Naive thymus-derived CD8-positive, alpha-beta T cell (primary cell): ENCODE measurements at places on chromosomes 12 and 14.

- no peak for DNase-seq
These were observed 36.7 kb upstream of the LGALS3 start for GRCh38 chr14:55092341-55092740.

DNA sequence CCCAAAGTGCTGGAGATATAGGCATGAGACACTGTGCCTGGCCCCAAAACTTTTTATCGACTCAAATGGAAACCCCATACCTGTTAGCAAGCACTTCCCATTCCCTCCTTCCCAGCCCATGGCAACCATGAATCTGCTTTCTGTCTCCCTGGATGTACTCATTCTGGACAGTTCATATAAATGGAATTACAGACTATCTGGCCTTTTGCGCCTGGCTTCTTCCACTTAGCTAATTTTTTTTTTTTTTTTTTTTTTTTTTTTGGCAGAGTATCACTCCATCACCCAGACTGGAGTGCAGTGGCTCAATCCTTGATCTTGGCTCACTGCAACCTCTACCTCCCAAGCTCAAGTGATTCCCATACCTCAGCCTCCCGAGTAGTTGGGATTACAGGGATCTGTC lies 134.5 kb upstream of the MED13L start:
- no peak for DNase-seq

DNA sequence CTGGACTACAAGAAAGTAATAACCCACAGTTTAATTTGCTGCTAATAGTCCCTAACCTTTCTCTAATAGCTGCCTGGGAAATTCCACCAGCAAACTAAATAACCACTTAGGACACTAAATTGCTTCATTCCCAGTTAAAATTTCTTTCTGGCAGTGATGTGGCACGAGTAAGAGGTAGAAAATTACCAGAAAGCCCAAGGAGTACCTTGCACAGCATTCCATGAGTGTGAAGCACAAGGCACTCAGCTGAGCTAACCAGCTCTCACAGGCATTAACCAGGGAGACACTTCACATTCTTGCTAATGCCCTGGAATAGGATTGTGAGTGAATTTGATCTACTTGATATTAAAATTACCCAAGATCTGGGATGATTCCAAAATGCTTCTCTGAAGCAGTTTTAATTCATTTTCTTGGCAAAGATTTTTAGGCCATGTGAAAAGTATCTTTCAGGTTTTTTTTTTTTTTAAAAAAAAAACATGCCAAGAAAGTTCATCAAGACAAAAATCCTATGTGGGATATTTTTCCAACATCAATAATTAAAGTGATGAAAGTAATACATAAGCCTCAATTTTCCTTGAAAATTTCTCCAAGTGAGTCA lies 29.5 kb downstream of the TSPAN8 start:
- no peak for DNase-seq

- DNase-seq, result no peak
These were observed 143.3 kb downstream of the NTF3 start for GRCh38 chr12:5575232-5575631.

- no peak for DNase-seq
These were observed 218.1 kb downstream of the MON2 start for GRCh38 chr12:62684570-62685295.
